ENCODE measurements at places on chromosomes 5 and 9.

GRCh38 chr5:51208296-51208695 lies 175.0 kb upstream of the ISL1 start:
- no peak for DNase-seq

- no peak for DNase-seq
Measured at GRCh38 chr9:4506490-4506889, 16.2 kb downstream of the SLC1A1 start.

DNA sequence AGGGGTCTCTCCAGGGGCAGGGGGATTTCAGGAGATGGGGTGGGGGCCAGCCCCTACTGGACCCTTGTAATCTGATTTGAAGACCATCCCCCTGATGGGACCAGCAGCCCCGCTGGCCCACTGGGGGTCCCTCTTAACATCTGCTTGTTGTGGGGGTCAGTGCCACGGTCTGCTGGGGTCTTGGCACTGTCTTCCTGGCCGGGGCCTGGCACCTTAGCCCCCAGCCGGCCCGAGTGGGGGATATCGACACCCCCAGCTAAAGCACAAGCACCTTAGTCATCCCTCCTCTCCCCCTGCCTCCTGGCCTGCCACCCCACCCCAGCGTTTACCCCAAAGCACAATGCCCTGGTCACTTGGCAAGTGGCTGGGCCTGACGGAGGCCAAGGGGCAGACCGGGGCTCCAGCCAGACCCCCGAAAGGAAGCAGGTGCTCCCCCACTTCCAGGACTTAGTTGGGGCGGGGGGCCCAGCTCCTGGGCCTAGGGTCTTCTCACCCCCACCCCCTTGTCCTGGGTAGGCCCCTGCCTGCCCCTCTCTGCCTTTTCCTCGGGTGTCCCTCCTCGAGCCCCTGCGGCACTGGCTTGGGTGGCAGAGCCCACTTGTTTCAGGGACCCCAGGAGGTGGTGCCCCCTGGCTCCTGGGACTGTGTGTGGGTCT lies 1.4 kb upstream of the NFX1 start:
- no peak for DNase-seq

GRCh38 chr5:122442938-122443337 lies 130.9 kb downstream of the SNCAIP start:
- DNase-seq: no peak

DNA sequence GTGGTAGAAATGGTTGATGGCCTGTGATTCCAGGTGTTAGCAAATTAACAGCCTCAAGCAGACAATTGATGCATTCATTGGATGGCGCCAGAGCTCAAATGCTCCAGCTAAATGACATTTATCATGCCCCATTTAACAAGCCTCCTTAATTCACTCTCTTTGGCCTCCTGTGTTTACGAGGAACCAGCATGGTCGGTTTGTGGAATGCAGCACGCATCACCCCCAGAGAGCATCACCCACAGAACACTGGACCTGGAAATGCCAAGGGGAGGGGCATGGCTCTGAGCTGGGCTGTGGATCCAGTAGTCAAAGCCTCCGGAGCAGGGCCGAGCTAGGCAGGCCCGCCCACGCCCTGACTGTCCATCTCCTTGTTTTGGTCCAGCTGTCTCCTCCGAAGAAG lies 434.0 kb downstream of the GADD45G start:
- no peak for DNase-seq

DNA sequence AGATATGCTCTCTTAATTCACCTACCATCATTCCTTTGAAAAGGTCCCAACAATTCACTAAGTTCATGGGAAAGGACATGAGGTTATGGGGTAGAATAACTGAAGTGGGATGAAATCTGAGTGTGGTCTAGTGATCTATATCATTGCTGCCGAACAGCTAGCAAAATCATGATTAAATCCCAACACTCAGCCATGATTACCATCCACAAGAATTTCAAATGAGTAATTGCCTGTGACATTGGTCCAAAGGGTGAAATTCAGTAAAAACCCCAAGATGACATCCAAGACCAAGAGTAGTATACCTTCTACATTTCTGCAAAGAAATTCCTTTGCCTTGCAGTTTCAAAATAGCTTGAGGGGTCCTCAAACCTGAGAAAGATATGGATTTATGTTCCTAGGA lies 225.6 kb downstream of the SPOCK1 start:
- DNase-seq: no peak

- DNase-seq: no peak
Measured at GRCh38 chr9:87824216-87824875, 58.3 kb upstream of the SPATA31E1 start.

DNA sequence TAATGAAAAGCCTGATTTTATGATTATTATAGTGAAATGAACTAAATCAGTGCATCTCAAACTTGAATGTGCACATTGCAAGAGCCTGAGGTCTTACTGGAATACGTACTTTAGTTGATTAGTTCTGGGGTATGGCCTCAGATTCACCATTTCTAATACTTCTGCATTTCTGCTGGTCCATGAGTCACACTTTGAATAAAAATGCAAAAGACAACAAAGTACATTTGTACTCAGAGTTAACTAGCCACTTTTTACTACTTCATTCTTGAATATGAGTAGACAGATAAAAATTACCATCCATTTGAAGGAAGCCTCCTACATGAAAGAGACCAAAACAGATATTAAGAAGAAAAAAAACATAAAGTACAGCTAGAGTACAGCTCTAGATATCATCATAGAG lies 27.1 kb upstream of the PRR16 start:
- DNase-seq: no peak

DNA sequence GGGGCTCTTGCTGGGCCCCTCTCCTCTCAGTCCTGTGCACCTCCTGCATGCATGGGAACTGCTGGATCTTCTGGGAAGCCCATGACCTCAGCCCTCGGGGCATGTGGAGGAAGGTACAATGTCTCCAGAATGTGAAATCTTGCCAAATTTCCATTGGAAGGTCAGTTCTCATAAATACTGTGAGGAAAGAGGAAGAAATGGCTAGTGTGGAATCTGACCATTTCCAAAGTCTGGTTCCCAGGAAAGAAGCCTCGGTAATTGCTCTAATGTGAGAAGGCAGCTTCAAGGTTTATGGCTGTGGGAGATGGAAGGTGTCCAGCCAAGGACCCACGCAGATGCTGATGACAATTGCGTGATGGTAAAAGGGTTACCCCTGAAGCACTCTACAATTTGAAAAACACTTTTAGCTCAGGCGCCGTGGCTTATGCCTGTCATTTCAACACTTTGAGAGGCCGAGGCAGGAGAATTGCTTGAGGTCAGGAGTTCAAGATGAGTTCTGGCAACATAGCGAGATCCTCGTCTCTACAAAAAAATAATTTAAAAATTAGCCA lies 8.1 kb upstream of the IL17B start:
- DNase-seq: peak; percentile 95

DNA sequence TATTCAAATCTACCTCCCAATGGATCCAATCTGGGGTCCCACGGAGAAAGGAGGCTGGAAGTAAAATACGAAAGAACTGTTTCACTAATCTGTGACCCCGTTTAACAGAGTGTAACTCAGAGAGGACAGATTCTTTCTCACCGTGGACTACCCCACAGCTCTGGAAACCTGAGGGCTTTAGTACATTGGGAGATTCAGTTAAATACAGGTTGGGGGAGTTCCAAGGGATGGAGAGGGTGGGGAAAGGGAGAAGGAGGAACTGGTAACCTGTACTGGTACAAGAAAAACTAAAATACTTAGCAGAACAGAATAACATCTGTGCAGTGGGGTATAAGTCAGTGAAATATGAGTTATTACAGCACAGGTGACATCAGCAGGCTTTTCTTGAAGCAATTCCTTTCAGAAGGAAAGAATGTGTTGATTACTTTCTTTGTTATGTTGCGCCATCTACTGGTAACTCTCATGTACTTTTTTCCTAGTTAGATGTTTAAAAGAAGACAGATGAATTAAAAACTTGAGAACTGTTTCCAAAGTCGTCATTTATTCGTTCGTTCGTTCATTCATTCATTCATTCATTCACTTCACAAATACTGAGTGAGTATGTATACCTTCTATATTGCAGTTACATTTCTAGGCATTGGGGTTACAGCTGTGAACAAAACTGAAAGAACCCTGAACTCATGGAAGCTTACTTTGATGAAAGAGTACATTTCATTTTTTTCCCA lies 30.0 kb upstream of the STOM start:
- DNase-seq: peak; percentile 81

DNA sequence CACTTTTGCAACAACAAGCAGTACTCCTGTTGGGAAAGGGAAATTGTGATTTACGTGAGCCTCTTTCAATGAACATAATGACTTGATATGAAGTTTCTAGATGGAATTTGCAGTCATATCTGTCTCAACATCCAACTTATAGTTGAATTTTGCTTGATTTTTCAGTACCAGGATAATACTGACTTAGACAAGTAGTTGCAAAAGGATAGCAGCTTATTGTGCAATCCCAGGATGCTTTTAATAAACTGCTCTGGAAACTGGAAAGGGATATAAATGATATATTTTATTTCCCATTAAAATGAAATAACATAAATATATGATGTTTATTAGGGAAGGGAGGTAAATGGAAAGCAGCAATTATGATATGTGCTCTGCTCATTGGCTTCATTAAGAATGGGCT lies 174.4 kb upstream of the RGMB start:
- no peak for DNase-seq

DNA sequence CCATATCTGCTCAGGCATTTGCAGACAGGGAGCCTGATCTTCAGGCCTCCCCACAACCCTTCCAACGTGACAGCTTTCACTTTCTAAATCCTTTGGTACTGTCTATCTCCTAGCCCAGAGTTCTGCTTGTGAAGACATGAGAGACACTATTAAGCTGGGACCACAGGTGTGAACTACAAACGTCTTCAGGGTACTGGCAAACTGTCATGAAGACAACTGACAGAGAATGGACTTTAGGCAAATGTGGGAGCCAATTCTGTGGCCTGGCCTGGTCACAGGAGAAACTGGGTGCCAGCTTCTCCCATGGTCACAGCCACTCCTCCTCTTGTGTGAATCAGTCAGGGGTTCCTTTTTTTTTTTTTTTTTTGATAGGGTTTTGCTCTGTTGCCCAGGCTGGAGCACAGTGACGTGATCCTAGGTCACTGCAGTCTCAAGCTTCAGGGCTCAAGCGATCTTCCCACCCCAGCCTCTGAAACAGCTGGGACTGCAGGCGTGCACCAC lies 10.4 kb downstream of the TRIM14 start:
- no peak for DNase-seq

DNA sequence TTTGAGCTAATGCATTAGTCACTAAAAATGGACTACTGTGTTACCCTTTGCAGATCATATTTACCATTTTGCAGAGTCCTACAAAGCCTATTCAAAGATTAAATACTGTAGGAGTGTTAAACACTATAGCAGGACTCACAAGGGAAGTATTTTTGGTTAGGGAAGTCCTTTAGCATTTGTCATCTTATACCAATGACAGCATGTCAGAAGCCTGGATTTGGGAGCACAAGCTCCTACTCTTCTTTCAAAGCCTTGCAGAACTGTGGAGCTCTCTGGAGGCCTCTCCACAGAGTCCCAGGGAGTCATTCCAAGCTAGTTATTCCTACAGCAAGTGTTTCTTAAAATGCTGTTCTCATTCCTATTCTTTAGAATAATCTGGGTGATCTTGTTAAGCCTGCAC lies 288.8 kb downstream of the PIK3R1 start:
- no peak for DNase-seq

DNA sequence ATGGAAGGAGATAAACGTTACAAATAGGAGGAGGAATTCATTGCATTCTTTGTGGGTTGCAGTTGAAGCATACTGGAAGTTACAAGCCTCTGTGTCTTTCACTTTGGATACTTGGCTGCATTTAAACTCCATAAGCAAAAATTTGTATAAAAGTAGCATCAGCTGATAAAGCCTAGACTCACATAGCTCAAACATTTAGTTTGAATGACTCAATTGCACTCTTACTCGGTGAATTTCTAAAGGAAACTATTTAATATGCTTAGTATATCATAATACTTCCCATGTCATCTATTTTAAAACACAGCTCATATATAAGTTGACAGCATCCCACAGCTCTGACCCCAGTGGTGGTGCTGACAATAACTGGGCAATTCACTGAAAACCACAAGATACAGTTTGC lies 596.6 kb upstream of the ZNF608 start:
- peak; percentile 23 for DNase-seq

DNA sequence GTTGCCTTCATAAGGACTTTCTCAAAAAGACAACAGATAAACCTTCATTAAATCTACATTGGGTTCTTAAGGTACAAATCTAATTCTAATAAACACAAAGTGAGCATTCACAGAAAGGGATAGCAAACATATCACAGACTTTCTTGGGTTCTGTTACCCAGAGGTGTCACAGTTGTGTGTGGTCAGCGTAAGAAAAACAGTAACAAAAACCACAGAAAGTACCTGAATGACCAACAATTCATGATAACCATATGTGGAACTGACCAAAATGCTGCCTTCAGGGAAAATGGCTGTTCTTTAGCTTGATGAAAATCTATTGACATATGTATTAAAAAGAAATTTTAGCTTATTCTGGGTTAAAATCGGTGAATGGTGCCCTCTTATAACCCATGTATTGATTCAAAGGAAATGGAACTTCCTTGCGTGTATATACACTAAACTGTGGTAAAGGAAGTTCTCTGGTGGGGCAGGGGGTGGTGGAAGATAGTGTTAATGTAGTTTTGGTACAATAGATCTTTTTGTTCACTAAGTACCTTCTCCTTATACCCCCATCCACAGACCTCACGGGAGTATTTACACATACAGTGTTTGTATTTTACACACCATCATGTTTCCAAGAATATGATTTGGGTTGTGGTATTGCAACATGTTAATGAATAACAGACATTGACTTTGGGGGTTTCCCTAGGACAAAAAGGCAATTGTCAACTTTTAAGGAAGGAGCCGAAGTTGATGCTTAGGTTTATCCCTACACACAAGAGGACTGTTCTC lies 152.5 kb downstream of the APBA1 start:
- no peak for DNase-seq

- no peak for DNase-seq
Measured at GRCh38 chr5:36128795-36129194, 22.9 kb downstream of the LMBRD2 start.

DNA sequence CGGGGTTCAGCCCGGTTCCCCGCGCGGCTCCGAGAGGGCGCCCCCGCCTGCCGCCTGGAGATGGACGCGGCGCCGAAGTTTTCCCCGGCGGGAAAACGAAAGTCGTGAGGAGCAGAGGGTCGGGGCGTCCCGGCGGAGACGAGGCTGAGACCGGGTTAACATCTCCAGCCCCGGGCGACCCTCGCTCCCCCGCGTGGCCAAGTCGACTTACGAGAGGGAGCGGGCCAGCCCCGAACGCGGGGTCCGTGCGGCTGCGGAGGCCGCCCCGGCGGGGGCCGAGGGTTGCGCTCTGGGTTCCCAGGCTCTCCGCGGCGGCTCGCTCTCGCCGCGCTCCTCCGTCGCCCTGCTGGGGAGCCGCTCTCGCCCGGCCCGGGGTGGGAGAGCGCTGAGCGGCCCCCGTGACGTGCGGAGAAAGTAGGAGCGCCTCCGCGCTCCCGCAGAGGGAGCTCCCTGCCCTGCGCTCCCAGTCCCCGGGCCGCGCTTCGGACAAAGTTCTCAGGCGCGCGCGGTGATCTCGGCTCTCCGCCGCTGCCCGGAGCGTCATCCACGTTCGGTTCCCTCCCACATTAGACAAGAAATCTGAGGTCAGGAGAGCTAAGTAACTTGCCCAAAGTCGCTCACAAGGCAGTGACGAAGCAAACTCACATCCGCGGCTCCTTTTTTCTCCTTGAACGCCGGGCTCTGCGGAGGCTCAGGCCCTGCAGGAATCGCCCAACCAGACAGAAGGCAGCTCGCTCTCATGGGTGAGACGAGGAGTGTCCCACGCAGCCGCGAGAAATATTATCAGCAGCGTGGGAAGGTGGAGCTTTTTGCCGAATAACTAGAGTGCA lies 1.2 kb upstream of the GCNT4 start:
- peak; percentile 93 for DNase-seq

- DNase-seq: peak; percentile 45
Measured at GRCh38 chr5:60668686-60669304, 31.2 kb downstream of the DEPDC1B start.

GRCh38 chr5:156920042-156920860 lies 42.8 kb downstream of the TIMD4 start:
- DNase-seq: no peak
